ENCODE measurements at places on chromosomes 1 and 21. TPM values are rescaled to one million over a fixed set of nuclear protein-coding genes. Genes with fewer than 3 reads are reported as not detected.
A peak's percentile ranks its signal among the peaks of the same experiment; 100 is the strongest.

DNA sequence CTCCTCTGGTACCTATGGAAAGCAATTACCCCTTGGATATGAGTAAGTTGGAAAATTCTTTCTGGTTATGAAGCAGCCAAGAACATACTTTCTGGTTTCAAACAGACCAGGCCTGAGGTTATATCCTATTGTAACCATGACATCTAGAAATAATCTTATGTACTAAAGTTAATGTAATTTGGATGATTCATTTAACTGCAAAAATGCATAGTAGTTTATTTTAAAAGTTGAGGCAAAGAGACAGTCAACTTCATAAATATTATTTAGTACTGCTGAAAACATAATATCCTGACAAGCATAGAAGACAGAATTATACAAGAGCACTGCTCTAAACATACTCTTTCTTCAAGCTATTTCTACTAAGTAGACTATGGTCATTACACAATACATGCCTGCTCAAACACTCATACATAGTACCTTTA, 25.5 kb downstream of the ODF2L start:
- no peaks in the 10 kb centered on the region for H3K27me3 ChIP-seq
- H3K36me3 ChIP-seq: no peaks in the 10 kb centered on the region
- no peak for DNase-seq
- no peaks in the 10 kb centered on the region for H3K4me1 ChIP-seq
- no peak overlapping the region for H3K27ac ChIP-seq

GRCh38 chr1:115594600-115594999, 47.2 kb upstream of the VANGL1 start:
- H3K36me3 ChIP-seq: 0 out of 2 replicates have a peak, but pooled peaks cover 5% of the 10 kb centered on the region
- H3K27ac ChIP-seq: no peak overlapping the region
- H3K4me1 ChIP-seq: no peaks in the 10 kb centered on the region
- DNase-seq: peak; percentile 17
- H3K4me3 ChIP-seq: no peak overlapping the region
- no peaks in the 10 kb centered on the region for H3K27me3 ChIP-seq

Gene SPRR2E
- total RNA-seq: not detected

Gene ROR1
- 94.3 TPM for total RNA-seq

DNA sequence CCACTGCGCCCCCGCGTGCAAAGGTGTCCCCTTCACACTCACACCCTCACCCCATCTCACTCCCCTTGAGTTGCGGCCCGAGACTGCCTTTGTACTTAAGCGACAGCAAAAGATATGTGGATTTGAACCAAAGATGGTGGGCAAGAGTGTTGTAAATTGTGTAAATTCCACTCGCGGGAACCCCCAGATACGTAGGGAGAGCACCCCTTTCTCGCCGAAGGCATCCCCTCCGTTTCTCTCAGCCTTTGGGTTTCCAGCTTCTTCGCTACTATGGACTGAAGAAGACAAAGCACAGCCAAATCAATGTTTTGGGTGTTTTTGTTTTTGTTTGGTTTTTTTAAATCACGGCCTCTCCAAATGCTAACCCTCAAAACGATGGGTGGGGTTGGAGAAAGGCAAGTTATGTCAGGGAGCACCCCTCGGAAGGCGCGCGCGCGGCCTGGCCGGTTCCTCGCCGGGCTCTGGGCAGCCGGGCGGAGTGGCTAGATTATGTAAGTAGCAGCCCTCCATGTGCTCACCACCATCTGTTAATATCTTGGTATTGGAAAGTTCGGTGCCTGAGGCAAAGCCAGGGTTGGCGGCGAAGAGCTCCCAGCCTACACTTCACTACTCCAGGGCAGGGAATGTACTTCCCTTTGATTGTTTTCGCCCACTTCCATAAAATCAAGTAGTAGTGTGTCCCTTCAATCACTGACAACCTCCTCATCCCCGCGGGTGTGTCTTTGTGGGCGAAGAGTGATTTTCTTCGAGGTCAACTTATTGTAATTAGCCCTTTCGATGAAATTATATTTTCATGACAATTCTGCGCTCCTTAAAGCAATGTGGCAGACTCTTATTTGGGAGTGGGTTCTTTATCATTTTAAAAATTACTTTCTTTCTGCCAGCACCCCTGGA, 4.0 kb upstream of the PROX1 start:
- no peak overlapping the region for H3K27ac ChIP-seq
- peak overlapping the region; percentile 80 for H3K4me3 ChIP-seq
- H3K27me3 ChIP-seq: peaks cover 87% of the 10 kb centered on the region
- DNase-seq: peak; percentile 63
- H3K4me1 ChIP-seq: peaks cover 65% of the 10 kb centered on the region
- H3K36me3 ChIP-seq: no peaks in the 10 kb centered on the region

DNA sequence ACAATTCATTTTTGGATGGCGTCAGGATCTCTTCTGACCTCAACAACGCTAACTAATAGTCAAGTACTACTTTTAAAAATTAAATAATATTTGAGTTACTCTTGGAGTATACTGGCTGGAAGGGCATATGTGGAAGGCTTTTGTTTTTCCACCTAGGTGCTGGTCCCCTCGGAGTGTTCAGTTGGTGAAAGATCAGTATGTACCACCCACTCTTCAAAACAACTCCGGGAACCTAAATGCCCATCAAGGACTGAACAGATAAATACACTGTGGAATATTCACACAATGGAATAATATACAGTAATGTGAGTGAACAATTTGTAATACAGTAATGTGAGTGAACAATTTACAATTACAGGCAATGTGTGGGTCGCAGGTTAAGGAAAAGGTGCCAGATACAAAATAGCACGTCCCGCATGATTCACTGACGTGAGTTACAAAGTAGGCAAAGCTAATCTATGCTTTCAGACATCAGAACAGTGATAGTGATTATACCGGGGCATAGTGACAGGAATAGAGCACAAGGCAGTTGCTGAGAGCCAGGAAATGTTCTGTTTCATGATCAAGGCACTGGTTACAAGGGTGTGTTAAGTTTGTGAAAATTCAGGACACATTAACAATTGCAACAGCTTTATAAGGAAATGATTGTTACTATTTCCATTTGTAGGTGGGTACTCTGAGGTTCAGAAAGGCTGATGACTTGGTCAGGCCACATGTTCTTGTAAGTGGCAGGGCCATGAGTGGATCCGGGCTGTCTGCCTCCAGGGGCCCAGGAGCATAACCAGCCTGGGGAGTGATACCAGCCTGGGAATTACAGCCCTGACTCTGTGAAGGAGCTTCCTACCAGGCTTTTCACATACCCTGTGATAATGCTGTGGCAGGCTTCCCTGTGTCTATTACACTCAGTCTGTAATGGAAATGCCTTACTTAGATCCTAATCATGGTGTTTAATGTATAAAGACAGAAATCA, 59.3 kb upstream of the ABCD3 start:
- no peaks in the 10 kb centered on the region for H3K36me3 ChIP-seq
- DNase-seq: no peak
- H3K27me3 ChIP-seq: no peaks in the 10 kb centered on the region
- no peaks in the 10 kb centered on the region for H3K4me1 ChIP-seq

Gene OR2L3
- total RNA-seq: not detected
